ENCODE measurements at places on chromosomes 1 and 21. TPM values are rescaled to one million over a fixed set of nuclear protein-coding genes. Genes with fewer than 3 reads are reported as not detected.

Gene ASCL5
- not detected for total RNA-seq

Gene NPHS2
- not detected for total RNA-seq

Gene MUTYH
- 18.7 TPM for total RNA-seq

Gene CTSS
- 3.0 TPM for total RNA-seq

Gene C8B
- total RNA-seq: not detected

Gene SH2D2A
- 12.8 TPM for total RNA-seq

Gene OR6K3
- total RNA-seq: not detected
